GOT3 (cell line): ENCODE measurements at places on chromosomes 3 and 15.

DNA sequence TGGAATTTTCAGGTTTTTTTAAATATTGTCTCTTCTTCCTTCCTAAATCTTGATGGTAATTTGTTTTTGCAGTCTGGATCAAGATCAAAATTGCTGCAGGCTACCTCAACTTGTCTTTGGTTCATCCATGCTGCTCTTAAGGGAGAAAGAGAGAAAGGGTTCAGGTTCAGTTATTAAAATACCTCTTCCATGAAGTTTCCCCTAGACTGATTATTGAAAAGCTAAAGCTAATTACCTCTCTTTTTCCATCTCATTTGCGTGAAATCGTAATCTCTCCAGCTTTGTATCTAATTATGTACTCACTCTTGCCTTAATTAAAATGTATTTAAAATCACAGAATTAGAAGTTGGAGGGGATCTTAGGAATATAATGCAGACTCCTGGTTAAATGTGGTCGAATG is 52.7 kb downstream of the SLC28A2 start:
- no peak for DNase-seq

- no peak for DNase-seq
Measured at GRCh38 chr3:169822983-169823382, 10.3 kb upstream of the LRRC34 start.

GRCh38 chr3:13457593-13457992 is 22.5 kb upstream of the HDAC11 start:
- DNase-seq, result no peak

- DNase-seq, result no peak
Measured at GRCh38 chr3:133535971-133536881, 37.3 kb upstream of the CDV3 start.

DNA sequence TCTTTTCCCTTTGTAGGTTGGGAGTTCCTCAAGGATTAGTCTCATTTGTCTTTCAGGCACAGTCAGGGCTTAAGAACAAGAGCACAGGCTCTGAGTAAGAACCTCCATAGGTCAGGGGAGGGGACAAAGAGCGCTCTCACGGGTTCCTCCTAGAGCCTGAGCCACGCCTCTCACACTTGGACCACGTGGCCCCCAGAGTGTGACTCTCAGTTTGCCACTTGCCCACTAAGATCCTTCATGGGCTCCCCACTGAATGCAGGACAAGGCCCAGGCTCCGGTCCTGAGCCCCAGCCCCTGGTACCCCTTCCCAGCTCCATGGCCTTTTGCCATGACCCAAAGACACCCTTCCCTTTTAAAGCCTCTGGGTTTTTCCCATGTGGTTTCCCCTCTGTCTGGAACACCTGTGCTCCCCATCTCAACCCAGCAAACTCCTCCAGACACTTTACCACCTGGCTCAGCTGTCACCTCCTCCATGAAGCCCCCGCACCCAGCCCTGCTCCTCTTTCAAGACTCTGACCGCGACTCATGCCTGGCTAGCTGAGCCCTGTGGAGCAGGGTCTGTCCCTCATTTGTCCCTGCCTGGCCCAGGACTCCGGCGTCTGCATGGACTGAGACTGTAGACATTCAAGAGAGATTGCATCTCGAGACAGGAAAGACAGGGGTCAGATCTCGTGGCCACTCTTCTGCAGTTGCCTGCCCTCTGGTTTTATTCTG is 32.7 kb downstream of the IQSEC1 start:
- no peak for DNase-seq

DNA sequence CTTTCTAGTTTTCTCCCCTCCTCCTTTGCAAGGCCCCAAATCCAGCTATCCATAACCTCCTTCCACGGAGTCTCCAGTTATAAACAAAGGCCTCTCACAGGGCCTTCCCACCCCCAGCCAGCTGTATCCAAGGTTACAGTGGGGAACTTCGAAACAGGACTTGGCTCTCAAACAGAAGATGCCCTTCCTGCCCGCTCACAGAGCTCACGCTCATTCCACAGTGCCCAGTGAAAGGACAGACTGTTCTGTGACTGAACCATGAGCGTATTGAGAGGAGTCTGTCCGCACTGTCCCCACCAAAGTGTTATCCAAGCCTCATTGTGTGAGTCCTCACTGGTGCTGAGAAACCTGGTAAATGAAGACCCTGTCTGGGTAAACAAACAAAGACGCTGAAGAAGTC is 35.4 kb downstream of the ARHGAP31 start:
- DNase-seq, result no peak

GRCh38 chr3:46946416-46946815 is 30.1 kb downstream of the CCDC12 start:
- no peak for DNase-seq

DNA sequence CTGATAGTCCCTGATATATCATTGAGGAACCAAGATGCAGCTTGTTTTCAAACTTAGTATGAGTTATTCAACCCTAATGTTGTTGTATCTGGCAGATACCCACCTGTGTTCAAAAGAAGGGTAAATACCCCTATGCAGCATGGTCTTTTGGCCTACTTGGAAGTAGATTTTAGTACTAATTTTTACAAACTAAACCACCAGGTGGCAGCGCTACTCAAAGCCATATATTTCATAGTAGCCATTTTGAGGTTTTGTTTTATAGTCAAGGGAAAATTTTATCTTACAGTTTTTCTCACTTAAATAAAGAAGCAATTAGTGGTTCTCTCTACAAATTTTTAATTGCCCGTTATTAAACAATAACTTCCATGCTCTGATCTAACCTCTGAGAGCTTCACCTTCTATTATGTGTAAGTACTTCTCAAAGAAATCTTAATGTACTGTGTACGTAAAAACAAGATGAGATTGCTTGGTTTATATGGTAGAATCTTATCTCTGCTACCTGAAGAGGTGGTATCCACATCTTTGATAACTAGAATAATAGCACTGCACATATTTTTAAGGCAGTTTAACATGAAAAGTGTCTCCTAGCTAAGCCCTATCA is 31.5 kb upstream of the MLF1 start:
- no peak for DNase-seq

DNA sequence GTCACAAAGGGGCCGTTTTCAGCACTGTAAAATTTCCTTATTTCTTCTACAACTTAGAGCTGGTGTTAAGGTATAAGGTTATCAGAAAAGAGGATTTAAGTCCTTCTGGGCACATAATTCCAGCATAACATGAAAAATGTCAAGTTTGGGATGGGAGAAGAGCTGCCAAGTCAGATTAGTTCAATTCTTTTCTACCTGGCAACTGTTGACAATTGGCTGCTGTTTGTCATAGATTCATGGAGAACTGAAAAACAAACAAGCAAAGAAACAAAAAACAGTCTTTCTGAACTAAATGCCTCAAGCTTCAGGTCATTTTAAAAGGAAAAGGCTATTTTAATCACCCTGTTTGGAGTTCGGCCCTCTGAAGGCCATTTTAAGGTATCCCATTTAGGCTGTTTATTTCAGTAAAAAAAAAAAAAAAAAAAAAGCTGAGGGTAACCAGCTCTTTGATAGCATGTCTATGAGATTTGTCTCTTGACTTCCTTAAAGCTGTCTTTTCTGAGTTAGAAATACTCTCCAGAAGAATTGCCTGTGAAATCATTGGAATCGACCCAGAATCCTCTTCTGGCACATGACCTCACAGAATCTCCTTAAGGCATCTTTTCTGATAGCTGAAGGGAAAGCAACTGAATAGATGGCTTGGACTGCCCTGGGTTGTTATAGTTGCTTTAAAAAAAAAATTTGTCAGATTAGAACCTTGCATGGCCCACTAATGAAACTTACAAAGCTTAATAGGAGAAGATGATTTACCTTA is 173.3 kb downstream of the SEMA6D start:
- no peak for DNase-seq

DNA sequence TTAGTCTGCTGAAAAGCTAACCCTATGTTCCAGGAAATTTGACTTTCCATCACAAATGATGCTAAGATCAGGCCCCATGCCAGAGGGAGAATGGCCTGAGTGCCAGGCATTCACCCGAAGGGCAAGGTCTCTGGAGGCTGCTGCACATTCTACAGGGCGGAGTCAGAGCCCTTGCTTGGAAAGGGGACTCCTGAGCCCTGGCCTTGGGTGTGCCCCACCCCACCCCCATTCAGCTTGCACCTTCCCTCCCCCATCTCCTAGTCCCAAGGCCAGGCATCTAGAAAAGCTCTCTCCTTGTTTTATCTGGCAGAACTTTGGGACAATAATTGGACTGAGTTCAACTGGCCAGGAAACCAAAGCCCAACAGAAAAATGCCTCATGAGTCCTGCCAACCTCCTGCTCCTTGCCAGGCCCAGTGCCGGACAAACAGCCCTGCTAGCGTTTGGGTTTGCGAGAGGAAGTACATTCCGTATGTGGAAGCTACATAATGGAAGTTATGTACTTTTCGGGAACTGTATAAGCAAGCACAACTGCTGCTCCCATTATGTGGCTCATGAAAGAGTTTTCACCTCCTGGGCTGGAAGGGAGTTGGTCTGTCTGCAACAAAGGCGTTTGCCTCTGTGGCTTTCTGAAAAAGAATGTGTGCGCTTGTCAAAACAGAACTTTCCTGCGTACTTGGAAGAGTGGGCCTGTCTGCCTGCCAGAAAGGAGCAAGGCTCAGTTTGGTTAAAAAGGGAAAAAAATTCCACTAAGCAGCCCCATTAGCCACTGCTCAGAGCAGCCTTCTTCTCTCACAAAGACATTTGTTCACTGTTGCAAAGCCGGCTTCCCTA is 321.5 kb upstream of the CTNNB1 start:
- DNase-seq, result no peak

GRCh38 chr15:50210462-50211157 is 28.6 kb downstream of the SLC27A2 start:
- DNase-seq, result no peak

GRCh38 chr3:99330924-99331532 is 307.4 kb upstream of the COL8A1 start:
- DNase-seq, result no peak

DNA sequence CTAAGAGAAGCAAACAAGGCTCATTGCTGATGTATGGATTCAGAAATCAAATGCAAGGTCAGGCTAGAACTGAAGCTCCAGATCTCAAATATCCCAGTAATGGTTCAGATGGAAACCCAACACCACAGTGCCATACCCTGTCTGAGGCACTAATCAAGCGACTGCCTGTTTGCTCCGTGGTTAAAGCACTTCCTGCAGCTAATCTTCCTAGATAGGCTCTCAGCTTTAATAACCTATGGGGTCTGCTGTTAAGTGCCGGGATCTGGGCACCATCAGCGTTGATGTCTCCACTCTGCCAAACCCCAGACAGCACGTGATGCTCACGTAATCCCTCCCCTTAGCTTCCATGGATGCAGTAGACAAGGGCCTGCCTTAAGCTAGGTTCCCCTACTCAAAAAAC is 262.6 kb downstream of the MECOM start:
- DNase-seq, result no peak

DNA sequence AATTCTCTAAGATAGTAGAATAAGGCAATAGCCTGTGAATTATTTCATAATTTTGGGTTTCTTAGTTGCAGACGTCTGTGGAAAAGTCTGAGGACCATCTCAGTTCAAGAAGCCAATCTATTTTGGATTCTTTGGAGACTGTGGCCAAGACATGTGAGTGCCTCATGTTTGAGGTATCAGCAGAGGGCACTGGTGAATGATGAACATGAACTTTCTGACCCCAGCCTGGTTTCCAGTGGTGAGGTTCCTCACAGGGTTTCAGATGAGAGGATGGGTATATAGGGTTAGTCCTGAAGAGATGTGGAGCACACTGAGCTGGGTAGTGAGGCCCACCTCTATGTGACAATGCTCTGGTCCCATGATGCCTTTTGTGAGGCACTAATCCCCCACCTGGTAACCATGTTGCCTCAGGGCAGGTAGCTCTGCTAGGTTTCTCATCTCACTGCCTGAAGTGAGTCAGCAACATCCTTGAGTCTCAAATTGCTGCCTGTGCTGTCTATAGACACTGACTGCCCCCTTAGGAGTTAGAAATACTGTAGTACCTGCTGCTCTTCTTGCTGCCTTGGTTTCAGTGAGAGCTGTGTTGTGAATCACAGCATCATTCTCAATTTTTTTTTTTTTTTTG is 32.3 kb downstream of the C3orf62 start:
- DNase-seq, result no peak

GRCh38 chr3:126826693-126827092 is 122.7 kb downstream of the CHCHD6 start:
- no peak for DNase-seq

DNA sequence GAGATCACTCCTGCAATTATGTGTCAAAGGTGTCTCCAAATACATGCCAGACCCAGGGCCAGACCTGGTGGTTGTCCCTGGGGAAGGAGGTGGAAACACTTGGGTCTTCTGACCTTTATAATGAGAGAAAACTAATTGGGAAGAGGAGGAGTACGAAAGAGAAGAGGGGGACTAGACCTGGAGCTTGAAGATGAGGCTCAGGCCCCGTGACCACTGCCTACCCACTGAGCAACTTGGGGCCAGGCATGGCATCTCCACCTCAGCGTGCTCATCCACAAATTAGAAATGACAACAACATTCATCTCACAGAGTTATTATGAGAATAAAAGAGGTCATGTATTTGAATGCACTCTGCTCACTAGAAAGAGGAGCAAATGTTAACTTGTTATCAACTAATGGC is 19.4 kb upstream of the SPTBN5 start:
- DNase-seq, result no peak
